Inflammatory macrophage treated with lipopolysaccharide for 1 hour (primary cell): ENCODE measurements at places on chromosomes 3 and 15.

DNA sequence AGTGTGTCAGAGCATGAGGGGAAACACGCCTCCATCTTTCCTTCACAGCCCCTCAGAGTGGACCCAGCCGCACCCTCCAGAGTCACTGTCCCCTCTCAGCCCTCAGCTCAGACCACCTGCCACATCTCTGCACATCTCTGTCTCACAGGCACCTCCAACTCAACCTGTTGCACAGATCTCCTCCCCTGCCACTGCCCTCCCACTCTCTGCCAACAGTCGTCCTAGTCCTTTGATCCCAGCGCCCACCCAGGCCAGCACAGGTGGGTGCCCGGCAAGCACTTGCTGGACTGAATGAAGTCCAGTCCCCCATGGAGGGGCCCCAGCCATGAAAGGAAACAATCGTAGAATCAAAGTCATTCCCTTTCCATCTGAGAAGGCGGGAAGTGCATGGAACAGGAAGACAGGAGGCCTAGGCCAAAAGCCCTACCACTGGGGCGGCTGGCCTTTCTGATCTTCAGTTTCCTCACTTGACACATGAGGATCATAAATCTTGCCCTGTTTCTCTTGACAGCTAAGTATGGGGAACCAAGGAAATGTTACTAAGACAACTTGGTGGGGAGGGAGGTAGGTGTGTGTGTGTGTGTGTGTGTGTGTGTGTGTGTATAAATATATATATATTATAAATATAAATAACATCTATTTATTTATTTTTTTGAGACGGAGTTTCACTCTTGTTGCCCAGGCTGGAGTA lies 28.1 kb downstream of the HCN4 start:
- no peak for DNase-seq

GRCh38 chr3:184289426-184289938 lies 9.6 kb upstream of the PSMD2 start:
- DNase-seq: peak; percentile 15

DNA sequence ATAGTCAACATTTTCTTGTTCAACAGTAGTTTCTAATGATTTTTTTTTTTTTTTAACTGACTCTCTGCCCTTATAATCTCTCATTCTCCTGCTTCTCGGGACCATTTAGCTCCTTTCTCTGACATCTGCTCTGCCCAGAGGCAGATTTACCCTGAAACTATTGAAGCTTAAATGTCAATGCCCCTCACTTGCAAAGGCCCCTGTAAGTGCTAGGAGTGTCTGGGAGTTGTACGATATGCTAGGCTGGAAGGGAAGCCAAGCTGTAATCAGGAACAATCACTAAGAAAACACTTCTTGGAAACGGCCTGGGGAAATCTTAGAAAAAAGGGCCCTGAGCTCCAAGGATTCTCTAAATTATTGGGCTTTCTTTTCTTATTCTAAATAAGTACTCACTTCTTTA lies 5.8 kb upstream of the PLOD2 start:
- DNase-seq: no peak

DNA sequence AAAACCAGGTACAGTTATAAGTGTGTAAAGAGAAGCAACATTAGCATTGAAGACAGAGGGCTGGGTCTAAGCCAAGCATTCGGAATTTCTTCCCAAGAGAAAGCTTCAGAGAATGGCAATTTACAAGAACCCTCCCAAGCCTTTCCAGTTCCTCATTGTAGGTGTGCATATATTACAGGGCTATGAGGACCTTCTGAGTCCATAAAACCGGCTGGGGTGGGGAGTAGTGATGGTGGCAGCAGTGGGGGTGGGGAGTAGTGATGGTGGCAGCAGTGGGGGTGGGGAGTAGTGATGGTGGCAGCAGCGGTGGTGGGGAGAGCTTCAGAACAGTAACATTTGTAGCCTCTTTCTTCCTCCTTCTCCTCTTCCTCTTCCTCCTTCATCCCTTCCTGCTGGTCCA lies 368.7 kb upstream of the UMPS start:
- no peak for DNase-seq

GRCh38 chr15:38698254-38698653 lies 133.6 kb upstream of the RASGRP1 start:
- DNase-seq: no peak

- no peak for DNase-seq
These were observed 829.3 kb upstream of the CFAP20DC start for GRCh38 chr3:59879031-59879581.

GRCh38 chr3:47318916-47319315 lies 36.2 kb downstream of the KLHL18 start:
- no peak for DNase-seq

DNA sequence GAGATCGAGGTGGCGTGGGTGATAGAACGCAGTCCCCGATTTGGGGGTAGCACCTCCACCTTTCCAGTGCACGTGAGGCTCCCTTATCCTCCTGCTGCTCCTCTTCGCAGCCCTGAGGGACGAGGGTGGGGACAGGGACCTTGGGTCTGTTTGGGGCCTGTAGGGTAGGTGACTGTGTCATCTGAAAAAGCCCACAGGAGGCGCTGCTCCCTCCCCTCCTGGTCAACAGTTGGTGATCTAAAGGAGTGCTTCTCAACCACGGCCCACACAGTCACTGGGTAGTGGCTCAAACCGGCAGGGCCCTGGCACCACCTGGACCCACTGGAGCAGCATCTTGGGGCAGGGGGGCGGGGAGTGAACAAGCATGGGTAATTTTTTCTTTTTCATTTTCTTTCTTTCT lies 7.1 kb downstream of the LRRK1 start:
- no peak for DNase-seq

GRCh38 chr15:75929799-75930565 lies 26.3 kb downstream of the FBXO22 start:
- no peak for DNase-seq

DNA sequence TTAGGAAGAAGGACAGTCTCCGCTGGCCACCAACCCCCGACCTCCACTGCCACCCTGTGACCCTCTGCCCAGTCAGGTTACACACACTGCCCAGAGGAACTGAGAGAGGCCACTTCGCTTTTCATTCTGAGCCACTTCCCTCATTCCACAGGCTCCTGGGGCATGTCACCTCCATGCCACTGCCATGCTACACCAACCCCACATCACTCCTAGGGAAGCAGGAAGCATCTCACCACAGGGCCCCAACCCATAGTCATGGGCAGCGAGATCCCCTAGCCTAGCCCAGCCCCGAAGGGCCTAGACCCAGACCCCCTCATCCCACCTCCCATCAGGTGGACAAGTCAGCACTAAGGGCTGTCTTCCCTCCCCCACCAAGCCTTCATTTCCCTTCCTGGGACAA lies 1.4 kb downstream of the PLCB2 start:
- no peak for DNase-seq

DNA sequence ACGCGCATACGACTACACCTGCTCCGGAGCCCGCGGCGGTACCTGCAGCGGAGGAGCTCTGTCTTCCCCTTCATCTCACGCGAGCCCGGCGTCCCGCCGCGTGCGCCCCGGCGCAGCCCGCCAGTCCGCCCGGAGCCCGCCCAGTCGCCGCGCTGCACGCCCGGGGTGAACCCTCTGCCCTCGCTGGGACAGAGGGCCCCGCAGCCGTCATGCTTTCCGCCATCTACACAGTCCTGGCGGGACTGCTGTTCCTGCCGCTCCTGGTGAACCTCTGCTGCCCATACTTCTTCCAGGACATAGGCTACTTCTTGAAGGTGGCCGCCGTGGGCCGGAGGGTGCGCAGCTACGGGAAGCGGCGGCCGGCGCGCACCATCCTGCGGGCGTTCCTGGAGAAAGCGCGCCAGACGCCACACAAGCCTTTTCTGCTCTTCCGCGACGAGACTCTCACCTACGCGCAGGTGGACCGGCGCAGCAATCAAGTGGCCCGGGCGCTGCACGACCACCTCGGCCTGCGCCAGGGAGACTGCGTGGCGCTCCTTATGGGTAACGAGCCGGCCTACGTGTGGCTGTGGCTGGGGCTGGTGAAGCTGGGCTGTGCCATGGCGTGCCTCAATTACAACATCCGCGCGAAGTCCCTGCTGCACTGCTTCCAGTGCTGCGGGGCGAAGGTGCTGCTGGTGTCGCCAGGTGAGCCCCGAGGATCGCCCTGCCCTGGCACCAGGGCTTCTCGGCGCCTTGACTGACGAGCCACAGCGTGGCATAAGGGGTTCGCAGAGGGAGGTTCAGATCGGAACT lies 420 bp downstream of the SLC27A2 start:
- DNase-seq: peak; percentile 2

DNA sequence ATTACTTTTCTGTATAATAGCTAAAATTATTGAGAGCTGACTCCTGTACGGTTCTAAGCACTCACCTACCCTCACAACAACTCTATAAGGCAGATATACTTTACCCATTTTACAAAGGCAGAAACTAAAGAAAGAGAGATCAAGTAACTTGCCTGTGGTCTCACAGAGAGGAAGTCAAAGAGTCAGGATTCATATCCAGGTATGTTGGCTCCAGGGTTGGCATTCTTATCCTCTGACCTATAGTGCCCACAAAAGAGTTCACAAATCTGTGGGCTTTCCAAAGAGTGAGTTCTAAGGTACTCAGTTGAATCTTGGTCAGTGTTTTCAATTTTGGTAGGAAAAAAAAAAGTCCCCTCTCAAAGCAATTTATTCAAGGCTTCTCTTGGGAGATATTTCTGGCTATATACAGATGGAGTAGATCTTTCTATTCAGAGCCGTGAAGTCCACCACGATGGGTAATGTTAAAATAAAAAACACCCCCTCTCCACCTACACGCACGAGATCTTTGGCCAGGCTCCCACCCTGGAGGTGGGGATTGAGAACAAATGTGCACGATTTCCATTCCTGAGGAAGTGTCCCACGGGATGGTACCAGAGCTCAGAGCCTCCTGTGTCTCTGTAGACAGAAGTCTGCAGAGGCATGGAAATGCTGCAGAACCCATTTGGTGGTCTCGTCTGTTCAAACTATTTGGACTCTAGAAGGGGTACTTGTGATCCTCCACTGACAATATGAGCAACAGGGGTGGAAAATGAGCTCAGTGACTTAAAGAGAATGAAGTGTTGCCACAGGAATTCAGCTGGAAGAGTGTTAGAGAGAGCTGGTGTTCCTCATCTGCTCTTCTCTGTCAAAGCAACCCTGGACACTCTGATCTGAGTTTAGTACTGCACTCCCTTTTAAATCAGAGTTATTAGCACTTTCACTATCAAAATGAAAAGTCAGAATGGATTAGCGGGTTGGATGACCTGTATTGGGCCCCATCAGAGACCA lies 212.1 kb upstream of the EIF1B start:
- no peak for DNase-seq

DNA sequence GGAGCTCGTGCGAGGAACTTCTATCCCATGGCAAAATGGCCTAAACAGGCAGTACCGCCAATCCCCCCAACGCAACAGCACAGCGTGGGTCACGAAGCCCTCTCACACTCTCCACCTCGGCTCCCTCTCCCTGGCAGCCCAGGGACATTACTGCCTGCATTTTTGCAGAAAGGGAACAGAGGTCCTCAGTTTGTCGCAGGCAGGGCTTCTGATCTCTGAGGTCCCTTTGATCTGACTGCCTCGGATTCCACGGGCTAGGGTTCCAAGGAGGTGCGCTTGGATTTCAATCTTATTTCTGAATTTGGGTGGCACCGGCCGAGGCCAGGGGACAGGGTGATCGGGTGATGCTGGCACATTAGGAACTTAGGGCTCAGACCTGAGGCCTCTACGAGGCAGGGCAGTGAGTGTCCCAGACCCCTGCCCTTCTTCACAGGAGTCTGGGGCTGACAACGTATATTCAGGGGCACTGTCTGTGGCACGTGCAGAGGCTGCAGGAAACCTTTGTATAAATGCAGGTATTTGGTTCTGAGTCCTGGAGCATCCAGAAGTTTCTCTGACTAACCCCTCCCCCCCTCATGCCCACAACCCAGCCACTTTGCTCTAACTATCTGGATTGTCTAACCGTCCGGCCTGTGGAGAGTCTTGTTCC lies 197.9 kb downstream of the XXYLT1 start:
- DNase-seq: no peak
